ENCODE measurements at places on chromosomes 1 and 21. TPM values are rescaled to one million over a fixed set of nuclear protein-coding genes. Genes with fewer than 3 reads are reported as not detected.

GRCh38 chr1:240000634-240001033, 91.0 kb upstream of the FMN2 start:
- DNase-seq = no peak

- no peak for DNase-seq
These were observed 59.2 kb downstream of the ETS2 start for GRCh38 chr21:38864964-38865363.

- no peak for DNase-seq
These were observed 50.7 kb upstream of the TRAPPC10 start for GRCh38 chr21:43961382-43961909.

DNA sequence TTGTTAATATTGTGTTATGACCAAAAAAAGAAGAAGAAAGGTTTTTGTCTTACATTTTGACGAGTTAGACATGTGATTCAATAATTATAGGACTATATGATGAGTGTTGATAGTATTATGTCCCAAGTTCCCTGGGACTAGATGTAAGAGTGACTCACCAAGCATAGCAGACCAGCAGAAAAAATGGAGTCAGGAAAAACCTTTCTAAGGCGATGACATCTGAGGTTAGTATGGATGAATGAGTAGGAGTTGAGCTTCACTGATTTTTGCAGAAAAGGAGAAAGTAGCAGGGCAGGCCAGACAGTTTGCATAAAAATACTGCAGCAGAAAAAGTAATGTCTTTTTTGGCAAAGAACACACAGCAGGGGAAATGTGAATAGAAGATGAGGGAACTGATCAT, 1041.3 kb upstream of the ADGRL4 start:
- DNase-seq = no peak

DNA sequence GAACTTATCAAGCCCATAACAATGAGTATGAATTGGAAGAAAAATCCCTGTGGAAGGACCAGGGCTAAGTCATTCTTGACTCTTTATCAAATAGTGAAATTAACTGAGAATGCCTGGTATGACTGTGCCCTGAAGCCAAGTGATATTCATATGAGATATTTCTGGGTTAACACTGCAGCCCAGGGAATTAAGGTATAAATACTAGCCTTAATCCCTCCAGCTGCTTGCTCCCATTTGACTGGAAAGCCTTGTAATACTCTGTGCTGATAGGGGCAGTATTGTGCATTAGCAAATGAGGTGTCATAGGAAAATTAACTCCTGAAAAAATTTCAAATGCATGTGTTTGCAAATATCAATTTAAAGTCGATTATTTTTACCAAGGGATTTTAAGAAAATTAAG, 568.8 kb downstream of the LMO4 start:
- no peak for DNase-seq

GRCh38 chr1:15154480-15155036, 1.0 kb downstream of the TMEM51 start:
- DNase-seq = peak; percentile 91

DNA sequence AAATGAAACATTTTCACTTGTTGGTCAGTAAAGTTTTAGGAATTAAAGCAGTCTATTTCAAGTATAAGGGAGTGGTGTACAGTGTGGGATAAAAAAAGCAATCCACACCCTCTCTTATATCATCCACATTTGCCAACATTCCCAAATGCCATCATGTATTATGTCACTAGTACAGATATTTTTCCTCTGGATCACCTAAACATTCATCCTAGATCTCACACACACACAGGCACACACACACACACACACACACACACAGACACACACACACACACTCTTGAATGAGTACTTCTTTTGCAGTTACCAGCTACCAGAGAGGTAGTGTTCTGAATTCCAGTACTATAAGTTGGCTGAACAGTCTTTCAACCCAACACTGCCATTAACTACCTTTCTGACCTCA, 1369.1 kb upstream of the ADGRL4 start:
- no peak for DNase-seq

- DNase-seq = no peak
These were observed 241.0 kb downstream of the DISC1 start for GRCh38 chr1:231867607-231868006.

GRCh38 chr21:42669041-42669440, 15.6 kb downstream of the PDE9A start:
- DNase-seq = no peak

GRCh38 chr1:2451741-2452140, 24.3 kb upstream of the PLCH2 start:
- DNase-seq = no peak

GRCh38 chr1:43039228-43040055, 80.8 kb upstream of the SLC2A1 start:
- no peak for DNase-seq

DNA sequence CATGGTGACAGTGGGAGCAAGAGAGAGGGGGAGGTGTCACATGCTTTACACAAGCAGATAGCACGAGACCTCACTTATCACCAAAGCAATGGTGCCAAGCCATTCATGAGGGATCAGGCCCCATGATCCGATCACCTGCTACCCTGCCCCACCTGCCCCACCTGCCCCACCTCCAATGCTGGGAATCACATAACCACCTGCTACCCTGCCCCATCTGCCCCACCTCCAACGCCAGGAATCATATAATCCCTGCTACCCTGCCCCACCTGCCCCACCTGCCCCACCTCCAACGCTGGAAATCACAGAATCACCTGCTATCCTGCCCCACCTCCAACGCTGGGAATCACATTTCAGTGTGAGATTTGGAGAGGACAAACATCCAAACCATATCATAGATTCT, 10.6 kb upstream of the AIRE start:
- no peak for DNase-seq

GRCh38 chr1:76289692-76290091, 215.1 kb downstream of the ST6GALNAC3 start:
- no peak for DNase-seq

The PCP4L1 gene
- total RNA-seq = 0.22 TPM

The GSTM5 gene
- total RNA-seq = 13.1 TPM

The MTFR1L gene
- total RNA-seq = 53.8 TPM

The SESN2 gene
- 23.2 TPM for total RNA-seq

The S100A8 gene
- total RNA-seq = 674 TPM

The ETNK2 gene
- total RNA-seq = 6.1 TPM

The PGLYRP4 gene
- total RNA-seq = not detected

The SYT11 gene
- total RNA-seq = 6.1 TPM

The IBA57 gene
- total RNA-seq = 7.5 TPM

The IRF6 gene
- total RNA-seq = 0.74 TPM

The IFNLR1 gene
- 0.22 TPM for total RNA-seq

All from mesenteric fat pad (tissue), 1 donor.